Hypothalamus (tissue), 51 donors: ENCODE measurements at places on chromosomes 4 and X.

DNA sequence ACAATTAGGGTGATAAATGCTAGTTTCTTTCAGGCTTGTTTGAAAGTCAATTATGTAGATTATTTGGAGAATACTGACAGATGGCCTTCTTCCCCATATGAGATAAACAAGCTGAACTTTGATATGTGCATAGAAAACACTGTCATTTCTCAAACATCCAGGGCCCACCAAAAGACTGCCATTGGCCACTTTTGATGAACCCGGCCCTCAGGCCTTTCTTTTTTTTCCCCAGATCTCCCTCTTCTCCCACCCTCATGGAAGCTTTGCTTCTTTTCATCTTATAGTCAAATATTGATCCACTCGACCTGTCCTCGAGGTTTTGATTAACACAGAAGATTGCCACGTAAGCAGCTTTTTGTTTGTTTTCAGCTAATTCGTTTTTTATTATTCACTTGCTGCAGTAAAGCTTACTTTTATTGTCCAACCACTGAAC lies 377.4 kb downstream of the SMARCA1 start:
- no peak for DNase-seq

- DNase-seq, result no peak
Measured at GRCh38 chr4:188892837-188893236, 753.6 kb downstream of the TRIML1 start.

GRCh38 chr4:39410415-39410814 lies 3.7 kb downstream of the KLB start:
- DNase-seq, result no peak

GRCh38 chrX:149871940-149872339 lies 9.0 kb upstream of the MAGEA8 start:
- no peak for DNase-seq

DNA sequence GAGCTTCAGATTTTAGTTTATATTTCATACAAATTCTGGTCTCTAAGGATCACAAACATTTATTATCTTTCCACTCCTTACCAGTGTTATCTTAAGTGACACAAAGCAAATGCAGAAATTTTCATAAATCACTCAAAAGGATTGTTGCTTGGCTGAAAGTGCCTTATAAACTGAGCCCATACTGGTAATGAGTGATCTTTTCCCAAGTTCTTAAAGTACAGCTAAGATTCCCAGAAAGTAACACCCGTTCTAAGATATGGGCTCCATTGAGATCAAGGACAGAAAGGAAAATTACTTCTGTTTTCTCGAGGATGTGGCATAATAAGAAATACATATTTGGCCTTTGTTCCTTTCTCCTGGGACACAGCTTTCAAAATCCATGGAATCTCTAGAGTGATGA lies 313.7 kb downstream of the ARHGAP24 start:
- DNase-seq, result no peak

GRCh38 chrX:2559124-2559523 lies 58.3 kb upstream of the DHRSX start:
- DNase-seq, result no peak

- DNase-seq, result no peak
Measured at GRCh38 chr4:38921151-38921550, 53.5 kb downstream of the FAM114A1 start.

DNA sequence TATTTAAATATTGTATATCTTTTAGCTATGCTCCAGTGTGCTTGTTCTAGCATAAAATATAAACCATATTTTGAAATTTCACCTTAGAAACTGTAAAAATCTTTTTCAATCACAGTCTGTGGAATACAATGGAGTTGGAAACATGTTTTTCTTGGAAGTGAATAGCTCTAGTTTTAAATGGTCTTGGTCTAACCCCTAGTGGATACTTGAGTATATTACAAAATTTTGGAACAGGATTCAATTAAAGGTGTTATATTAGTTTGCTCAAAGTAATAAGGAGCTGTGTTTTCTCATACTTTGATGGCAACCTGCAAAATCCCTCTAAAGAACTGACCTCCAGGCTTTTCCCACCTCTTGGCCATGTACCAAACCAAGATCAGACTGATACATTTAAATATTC lies 48.2 kb downstream of the STK26 start:
- DNase-seq, result no peak

DNA sequence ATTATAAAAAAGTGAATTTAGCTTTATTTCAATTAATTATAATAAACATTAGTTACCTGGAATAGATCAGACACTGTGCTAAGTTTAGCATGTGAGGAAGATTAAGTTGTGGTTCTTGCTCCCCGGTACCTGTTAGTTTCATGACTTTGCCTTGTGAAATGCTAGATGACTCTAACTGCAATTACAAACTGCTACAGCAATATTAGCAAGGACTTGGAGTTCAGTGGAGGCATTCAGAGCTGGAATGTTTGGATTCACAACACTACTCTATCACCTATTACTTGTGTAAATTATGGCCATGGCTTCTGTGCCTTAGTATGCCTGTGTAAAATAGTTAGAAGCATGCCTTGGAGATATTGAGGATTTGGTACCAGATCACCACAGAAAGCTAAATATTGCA lies 21.4 kb upstream of the ANXA10 start:
- DNase-seq, result no peak
